ENCODE measurements at places on chromosomes 6 and 20. TPM values are rescaled to one million over a fixed set of nuclear protein-coding genes. Genes with fewer than 3 reads are reported as not detected.

DNA sequence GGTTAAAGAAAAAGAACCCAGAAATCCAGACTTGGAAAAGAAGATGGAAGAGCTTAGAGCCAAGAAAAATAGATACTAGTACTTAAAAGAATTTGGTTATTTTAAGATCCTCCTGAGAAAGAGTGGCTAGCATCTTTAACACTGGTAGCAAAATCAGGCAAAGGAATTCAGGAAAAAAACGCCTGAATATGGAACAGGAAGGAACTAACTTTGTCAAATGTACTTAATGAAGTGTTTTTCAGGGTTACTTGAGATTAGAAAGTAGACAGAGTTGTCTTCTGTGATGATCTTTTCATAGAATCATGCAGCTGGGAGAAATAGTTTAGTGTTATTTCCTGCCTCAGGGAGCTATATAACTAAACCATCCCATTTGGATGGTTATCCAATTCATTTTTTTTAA is 50.8 kb upstream of the SASH1 start:
- no peak for DNase-seq

Gene BEND3
- 3.9 TPM for total RNA-seq

Gene UBD
- not detected for total RNA-seq

Gene PLA2G7
- total RNA-seq: not detected

- no peak for DNase-seq
These were observed 162.9 kb downstream of the QKI start for GRCh38 chr6:163577404-163577803.

DNA sequence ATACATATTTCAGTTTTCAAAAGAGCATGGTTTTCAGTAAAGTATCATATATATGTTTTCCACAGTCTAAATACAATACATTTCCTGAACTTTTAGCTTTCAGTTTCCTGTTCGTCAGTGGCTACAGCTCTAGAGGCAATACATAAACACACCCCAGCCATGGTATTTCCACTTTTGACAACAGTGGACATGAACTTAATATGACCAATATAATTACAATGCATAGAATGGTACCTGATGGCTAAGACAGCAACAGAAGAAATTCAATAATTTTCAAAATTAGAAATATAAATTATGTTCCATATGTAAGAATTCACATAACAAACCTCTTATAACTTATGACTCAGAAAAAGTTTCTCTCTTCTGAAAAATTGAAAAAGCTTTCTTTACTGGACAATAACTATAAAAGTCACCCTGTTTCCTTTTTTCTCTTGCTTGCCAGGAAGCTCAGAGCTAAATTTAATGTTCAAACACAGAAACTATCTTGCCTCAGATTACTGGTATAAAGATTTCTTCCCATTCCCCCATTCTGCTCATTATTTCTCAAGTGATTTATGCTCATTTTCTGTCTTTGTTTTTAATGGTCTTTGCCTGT is 19.2 kb downstream of the FKBP5 start:
- no peak for DNase-seq

Gene PPIL1
- total RNA-seq: 0.87 TPM

DNA sequence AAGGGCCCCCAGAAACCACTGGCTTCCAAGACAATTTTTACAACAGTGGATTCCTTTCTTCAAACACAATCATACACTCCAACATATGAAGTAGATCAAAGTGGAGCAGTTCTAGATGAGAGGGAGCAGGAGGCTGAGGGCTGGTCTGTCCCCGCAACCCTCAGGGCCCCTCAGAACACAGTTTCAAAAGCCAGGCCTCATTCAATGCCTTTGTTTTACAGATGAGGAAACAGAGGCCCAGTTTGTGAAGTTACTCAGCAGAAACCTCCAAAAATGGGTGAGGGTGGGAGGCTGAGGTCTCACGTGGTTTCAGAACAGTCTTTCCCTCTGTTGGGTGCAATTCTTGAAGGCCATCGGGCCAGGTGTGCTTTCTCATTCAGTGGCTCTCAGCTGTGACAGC is 134.9 kb downstream of the SCML4 start:
- no peak for DNase-seq

- DNase-seq: no peak
These were observed 86.0 kb upstream of the TINAG start for GRCh38 chr6:54222217-54222616.

GRCh38 chr20:3221398-3222226 is 12.3 kb downstream of the ITPA start:
- peak; percentile 70 for DNase-seq

Gene EFCAB8
- total RNA-seq: 0.18 TPM

DNA sequence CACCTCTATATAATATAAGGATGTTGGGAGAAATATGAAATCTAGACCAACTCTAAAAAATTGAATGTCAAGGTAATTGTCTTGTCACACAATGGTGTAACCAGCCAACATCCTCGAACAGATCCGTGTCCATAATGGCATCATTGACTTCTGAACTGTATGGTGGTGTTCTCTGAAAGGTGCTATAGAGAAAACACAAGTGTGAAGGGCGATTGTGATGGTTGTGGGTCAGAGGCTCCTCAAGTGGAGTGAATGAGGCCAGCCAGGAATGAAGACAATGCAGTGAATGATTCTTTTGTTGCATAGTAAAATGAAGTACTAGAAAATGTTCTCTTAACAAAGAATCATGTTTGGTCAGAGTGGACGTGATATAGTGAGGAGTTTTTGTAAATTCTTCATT is 58.3 kb downstream of the CARMIL1 start:
- DNase-seq: no peak

Gene RIN2
- total RNA-seq: 34.5 TPM

GRCh38 chr6:36121787-36122494 is 8.4 kb upstream of the MAPK13 start:
- DNase-seq: no peak

DNA sequence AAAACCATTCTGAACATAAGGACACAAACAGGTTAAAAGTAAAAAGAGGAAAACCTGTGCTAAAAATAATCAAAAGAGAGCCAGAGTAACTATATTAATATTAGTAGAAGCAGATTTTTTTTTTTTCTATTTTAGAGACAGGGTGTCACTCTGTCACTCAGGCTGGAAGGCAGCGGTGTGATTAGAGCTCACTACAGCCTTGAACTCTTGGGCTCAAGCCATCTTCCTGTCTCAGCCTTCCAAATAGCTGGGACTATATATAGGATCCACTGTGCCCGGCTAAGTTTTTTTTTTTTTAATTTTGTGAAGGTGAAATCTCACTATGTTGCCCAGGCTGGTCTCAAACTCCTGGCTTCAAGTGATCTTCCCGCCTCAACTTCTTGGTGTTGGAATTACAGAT is 33.4 kb upstream of the PLN start:
- no peak for DNase-seq

- no peak for DNase-seq
These were observed 4.8 kb upstream of the DDX43 start for GRCh38 chr6:73389854-73390253.

DNA sequence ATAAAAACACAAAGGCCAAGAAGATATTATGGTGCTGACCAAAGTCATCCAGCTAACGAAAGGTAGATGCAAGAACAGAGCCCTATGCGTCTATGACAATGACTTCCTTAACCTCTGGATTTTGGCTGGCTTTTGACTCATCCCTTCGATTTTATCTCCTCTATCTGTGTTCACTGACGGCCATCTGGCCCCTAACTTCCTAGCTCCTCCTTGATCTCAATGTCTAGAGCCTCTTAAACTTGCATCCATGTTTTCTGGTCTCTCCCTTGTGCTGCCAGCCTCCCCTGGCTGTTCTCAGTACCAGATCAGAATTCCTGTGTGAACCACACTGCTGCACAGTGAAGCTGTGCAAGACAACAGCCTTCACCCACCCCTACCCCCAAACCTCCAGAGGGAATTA is 452.9 kb downstream of the UTRN start:
- no peak for DNase-seq

DNA sequence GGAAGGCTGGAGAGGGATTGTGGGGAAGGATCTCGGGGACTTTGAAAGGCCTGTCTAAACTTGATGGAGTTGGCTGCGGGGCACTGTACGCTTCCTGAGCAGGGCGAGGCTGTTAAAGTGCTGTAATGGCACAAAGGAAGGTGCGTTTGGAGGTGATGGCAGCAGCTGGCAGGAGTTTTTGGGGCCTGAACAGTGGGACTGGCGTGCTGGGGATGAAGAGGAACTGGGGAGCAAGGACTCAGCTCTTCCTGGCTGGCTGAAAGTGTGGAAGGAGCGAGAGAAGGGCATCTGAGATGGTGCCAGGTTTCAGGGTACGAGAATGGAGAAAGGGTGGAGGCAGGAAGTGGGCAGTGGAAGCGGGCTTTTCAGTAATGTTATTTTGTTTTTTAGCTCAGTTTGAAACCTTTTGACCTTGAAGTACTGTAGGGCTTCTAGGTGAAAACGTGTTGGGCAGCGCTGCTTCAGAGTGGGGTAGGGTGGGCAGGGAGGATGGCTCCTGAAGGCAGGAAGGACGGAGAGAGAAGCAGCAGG is 8.0 kb downstream of the TMEM181 start:
- DNase-seq: no peak

Gene BMP2
- total RNA-seq: 28.6 TPM

Gene ERVFRD-1
- total RNA-seq: not detected

Gene CEP162
- 1.4 TPM for total RNA-seq

GRCh38 chr6:143058987-143059386 is 1.7 kb upstream of the AIG1 start:
- no peak for DNase-seq

- DNase-seq: no peak
These were observed 1049.5 kb upstream of the EPHA7 start for GRCh38 chr6:94468830-94469229.

GRCh38 chr20:10978713-10979112 is 304.9 kb upstream of the JAG1 start:
- no peak for DNase-seq

GRCh38 chr6:16282370-16282769 is 44.0 kb downstream of the GMPR start:
- no peak for DNase-seq

DNA sequence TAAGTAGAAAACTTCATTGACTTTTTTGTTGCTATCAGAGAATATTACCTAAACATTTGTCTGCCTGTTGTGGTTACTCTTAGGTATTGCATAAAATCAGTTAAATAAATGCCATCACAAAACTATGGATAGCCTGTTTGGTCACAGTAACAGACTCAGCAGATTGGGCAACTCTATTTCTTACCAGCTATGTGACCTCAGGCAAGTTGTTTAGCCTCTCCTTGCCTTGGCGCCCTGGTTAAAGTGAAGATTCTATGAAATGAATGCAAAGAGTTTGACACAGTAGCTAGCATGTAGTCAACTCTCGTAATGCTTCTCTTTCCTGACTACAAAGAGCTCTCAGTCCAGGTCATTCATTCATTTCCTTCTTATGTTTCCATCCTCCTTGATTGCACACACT is 82.5 kb upstream of the ID4 start:
- no peak for DNase-seq

Gene EPHA7
- total RNA-seq: 51.9 TPM

DNA sequence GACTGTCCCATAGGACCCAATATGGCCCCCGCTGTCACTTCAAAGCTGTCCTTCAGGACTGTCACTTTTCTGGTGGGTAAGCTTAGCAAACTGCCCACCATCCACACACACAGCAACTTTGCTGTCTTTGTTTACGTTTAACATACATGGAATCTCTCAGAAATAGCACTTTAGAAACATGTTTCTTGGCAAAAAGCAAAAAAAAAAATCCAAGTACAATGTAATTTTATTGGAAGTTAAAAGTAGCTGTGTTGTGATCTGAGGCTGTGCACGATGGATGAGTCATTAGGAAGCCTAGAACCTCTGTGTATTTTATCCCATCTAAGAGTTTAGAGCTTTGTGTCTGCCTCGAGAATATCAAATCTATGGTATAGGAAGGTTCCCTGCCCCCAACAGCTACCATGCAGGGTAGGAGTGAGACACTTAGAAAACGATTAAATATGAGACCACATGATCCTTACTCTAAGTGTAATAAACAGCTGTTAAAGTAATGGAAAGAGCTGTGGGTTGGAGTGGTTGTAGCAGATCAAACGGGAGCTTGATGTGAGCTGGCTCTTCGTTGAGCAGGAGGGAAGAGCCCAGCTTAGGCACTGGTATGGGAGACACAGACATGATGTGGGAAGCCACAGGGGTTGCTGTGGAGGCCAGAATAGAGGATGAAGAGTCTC is 119.5 kb downstream of the PLEKHG1 start:
- DNase-seq: no peak

GRCh38 chr20:57432862-57433491 is 41.8 kb downstream of the RBM38 start:
- peak; percentile 78 for DNase-seq

DNA sequence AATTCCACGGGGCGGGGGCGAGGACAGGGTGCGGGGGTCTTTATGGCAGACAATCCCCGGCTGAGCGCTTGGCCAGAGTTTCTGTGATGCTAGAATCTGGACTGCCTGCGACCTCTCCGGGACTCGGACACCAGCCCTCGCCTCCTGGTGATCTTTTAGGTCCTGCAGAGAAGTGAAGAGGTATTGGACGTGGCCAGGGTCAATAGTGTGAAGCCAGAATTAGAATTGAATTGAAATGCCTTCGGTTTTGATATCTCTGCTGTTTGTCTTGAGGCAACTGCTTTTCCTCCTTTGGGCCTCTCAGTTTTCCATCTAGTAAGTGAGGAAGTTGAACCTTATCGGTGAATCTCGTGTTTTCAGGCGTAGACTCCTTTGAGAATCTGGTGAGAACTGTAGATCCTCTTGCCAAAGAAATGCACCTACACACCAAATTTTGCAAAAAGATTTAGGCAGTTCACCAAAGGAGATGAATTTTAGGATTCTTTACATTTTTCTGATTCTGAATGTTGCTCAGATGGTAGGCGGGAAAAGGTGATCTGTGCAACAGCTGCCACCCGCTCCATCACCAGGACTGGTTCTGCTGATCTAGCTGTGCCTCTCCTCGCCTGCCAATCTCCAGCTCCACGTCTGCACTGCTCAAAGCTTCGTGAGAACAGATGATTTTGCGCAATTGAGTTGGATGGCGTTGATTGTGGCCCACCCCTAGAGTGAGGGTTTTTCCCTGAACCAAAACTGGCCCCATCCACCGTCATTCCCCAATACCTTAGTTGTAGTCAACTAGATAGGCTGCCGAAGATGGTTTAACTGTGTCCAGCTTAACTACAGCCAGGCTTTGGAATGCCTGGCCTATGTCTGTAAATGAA is 837 bp upstream of the OSER1 start:
- peak; percentile 59 for DNase-seq

- DNase-seq: no peak
These were observed 1.4 kb downstream of the SPO11 start for GRCh38 chr20:57330998-57331397.

Gene MCCD1
- not detected for total RNA-seq

Gene HDGFL1
- total RNA-seq: not detected

GRCh38 chr6:81892891-81893290 is 140.4 kb upstream of the TENT5A start:
- DNase-seq: no peak

Gene CSNK2B
- total RNA-seq: 375 TPM

- no peak for DNase-seq
These were observed 170.5 kb downstream of the FRK start for GRCh38 chr6:115890238-115890637.

Gene ZSWIM1
- total RNA-seq: 13.4 TPM

- no peak for DNase-seq
These were observed 87.3 kb upstream of the SLC22A16 start for GRCh38 chr6:110563711-110564110.

GRCh38 chr6:25463441-25463840 is 184.3 kb downstream of the CARMIL1 start:
- no peak for DNase-seq

Gene PTCHD4
- 0.29 TPM for total RNA-seq

Gene PRSS16
- not detected for total RNA-seq

GRCh38 chr20:1946442-1946761 is 47.5 kb downstream of the PDYN start:
- DNase-seq: no peak
